H7 (cell line): ENCODE measurements at places on chromosomes 11 and 22.

DNA sequence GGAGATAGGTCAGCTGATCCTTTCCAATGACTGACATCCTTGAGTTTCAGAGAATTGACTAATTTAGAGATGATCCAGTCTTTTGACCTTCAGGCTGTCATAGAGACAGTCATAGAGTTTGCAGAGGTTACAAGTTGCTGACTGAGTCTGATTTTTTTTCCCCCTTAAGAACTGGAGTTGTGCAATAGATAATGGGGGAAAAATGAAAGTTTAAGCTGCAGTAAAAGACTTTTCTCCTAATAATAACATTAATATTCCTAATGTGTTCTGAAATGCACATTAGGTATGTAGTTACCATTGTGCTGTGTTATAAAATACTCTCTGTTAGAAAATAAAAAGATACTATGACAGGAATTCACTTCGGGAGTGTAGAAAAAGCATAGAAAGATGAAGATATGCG, 876.9 kb upstream of the RAG2 start:
- DNase-seq, result no peak

GRCh38 chr11:73957654-73958361, 7.0 kb downstream of the DNAJB13 start:
- DNase-seq, result peak; percentile 52

- no peak for DNase-seq
Observed at GRCh38 chr11:23103416-23103815, 243.1 kb upstream of the CCDC179 start.

DNA sequence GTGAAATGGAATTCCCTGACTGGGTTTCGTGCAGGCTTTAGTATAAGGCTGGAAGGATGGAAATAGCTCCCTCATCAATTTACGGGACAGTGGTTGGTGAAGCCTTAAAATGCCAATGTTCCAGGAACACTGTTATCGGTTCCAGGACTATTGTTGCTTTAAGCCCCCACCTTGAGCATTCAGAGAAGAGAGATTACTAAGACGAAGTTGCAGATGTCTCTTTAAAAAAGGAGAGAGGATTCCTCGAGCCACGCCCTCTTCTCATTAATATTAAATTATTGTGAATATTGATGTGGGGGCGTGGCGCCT, 195 bp upstream of the CREB3L1 start:
- no peak for DNase-seq

DNA sequence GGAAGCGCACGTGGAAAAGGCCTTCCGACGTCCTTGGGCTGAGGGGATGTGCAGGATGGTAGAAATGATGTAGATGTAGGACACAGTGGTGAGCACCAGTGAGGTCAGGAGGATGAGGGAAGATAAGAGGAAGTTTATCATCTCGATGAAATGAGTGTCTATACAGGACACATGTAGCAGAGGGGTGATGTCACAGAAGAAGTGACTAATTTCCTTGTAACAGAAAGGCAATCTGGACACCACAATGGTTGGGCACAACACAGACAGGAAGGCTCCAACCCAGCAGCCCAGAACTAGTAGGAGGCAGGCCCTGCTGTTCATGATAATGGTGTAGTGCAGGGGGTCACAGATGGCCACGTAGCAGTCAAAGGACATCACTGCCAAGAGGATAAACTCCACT, 35.0 kb upstream of the OR6M1 start:
- no peak for DNase-seq

DNA sequence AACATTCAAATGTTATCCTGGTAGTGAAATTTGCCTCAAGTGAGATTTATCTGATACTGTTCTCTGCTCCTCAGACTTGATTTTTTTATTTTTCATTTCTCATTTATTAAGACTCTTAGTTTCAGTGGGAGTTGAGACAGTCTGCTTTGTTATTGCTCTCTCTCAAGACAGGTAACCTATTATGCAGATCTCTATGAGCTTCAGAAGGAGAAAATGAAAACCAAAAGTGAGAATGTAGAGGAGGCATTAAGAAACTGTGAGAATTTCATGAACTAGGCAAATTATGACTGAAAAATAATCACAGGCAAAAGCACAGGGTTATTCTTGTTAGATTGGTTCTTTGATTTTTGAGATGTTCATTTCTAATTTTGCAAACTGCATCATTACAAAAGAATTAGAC, 290.0 kb upstream of the CHORDC1 start:
- DNase-seq, result no peak
